Camera-type eye (tissue), 1 donor: ENCODE measurements at places on chromosomes 5 and 9. TPM values are rescaled to one million over a fixed set of nuclear protein-coding genes. Genes with fewer than 3 reads are reported as not detected.

The CAMSAP1 gene
- 123 TPM for total RNA-seq

The PTPN3 gene
- total RNA-seq = 5.6 TPM

The ANKHD1 gene
- 164 TPM for total RNA-seq

The ACOT12 gene
- total RNA-seq = not detected

The BSPRY gene
- 7.5 TPM for total RNA-seq

The ROR2 gene
- 24.1 TPM for total RNA-seq

The SMIM33 gene
- not detected for total RNA-seq

The SLC23A1 gene
- not detected for total RNA-seq

The LVRN gene
- 2.0 TPM for total RNA-seq

The FOXD4L6 gene
- not detected for total RNA-seq

The SPACA9 gene
- 2.8 TPM for total RNA-seq

The GPX3 gene
- 129 TPM for total RNA-seq

The C5orf58 gene
- not detected for total RNA-seq

The INSYN2B gene
- total RNA-seq = 0.49 TPM

The PRRX2 gene
- 7.9 TPM for total RNA-seq

The TMEM215 gene
- total RNA-seq = 52.2 TPM

The TMEM203 gene
- 34.2 TPM for total RNA-seq

The RNF183 gene
- total RNA-seq = 0.66 TPM

The NTNG2 gene
- 34.3 TPM for total RNA-seq

The KIF27 gene
- total RNA-seq = 26.2 TPM

The PCDHA6 gene
- 5.6 TPM for total RNA-seq

The AQP7 gene
- total RNA-seq = not detected

The QRFP gene
- total RNA-seq = not detected

The ASPN gene
- total RNA-seq = 81.0 TPM

The SLC12A7 gene
- total RNA-seq = 31.1 TPM

The DDX4 gene
- not detected for total RNA-seq

The OR1L6 gene
- total RNA-seq = not detected

The CCDC187 gene
- 0.66 TPM for total RNA-seq

The UNC13B gene
- total RNA-seq = 56.1 TPM

The SPINK5 gene
- 1.5 TPM for total RNA-seq

The LTC4S gene
- 1.1 TPM for total RNA-seq

The NFIB gene
- total RNA-seq = 115 TPM

The OTULINL gene
- total RNA-seq = 12.1 TPM

The CNTNAP3 gene
- total RNA-seq = 34.9 TPM

The TLX3 gene
- total RNA-seq = not detected

The PCDHGA12 gene
- 12.6 TPM for total RNA-seq

The RNF208 gene
- total RNA-seq = 2.7 TPM

The STPG3 gene
- total RNA-seq = not detected

The GRIA1 gene
- total RNA-seq = 49.4 TPM

The SPATA31D4 gene
- total RNA-seq = not detected

The NTRK2 gene
- total RNA-seq = 70.8 TPM

The SV2C gene
- total RNA-seq = 3.1 TPM

The ADRB2 gene
- total RNA-seq = 3.8 TPM

The FGF10 gene
- total RNA-seq = 9.4 TPM

The EPB41L4B gene
- total RNA-seq = 8.9 TPM

The SLC46A2 gene
- total RNA-seq = not detected

The GDF9 gene
- total RNA-seq = 1.1 TPM

The PCDHGB6 gene
- 15.1 TPM for total RNA-seq
